Activated naive CD4-positive, alpha-beta T cell treated with anti-CD3 and anti-CD28 coated beads, Interleukin-2, amount 50 U/mL, for 16 hours (primary cell): ENCODE measurements at places on chromosomes 4 and X.

GRCh38 chr4:81771721-81772120, 300.0 kb upstream of the RASGEF1B start:
- DNase-seq = no peak

GRCh38 chr4:72374159-72374558, 194.9 kb downstream of the ADAMTS3 start:
- no peak for DNase-seq

- DNase-seq = no peak
Measured at GRCh38 chr4:32858361-32858760, 2138.2 kb downstream of the PCDH7 start.

- peak; percentile 59 for DNase-seq
Measured at GRCh38 chr4:2797545-2798305, 4.8 kb downstream of the SH3BP2 start.

DNA sequence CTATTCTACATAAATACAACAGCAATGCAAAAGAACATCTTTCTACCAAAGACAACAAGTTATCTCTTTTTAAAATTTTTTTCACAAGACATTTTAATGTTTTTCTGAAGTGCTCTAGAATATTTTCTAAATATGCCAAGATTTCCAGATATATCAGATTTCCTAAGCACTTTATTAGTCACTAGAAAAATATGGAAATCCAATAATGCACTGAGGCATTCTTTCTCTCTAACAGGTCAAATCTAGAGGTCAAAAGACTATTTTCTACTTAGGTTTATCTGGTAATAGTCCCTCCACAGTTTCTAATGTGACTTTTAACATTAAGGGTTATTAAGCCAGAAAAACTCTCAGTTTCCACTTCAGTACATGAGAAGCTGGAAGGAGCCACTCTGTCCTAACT, 1041.2 kb upstream of the INTU start:
- DNase-seq = no peak

GRCh38 chr4:7159923-7160322, 32.4 kb upstream of the SORCS2 start:
- no peak for DNase-seq

DNA sequence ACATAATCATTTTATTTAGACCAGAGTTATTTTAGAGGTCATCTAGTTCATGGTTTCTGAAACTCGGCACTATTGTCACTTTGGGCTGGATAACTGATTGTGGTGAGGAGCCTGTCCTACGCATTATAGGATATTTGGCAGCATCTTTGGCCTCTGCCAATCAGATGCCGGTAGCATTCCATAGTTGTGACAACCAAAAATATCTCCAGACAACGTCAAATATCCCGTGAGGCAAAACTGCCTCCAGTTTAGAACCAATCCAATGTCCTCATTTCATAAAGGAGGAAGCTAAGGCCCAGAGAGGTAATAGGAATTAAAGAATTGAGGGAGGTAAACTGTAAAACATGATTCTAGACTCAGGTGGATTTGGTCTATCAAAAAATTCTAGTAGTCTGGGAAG, 6.1 kb downstream of the ZMAT1 start:
- DNase-seq = no peak
